Cardiac septum (tissue), 1 donor: ENCODE measurements at places on chromosomes 4 and X.

GRCh38 chr4:116088771-116089170, 975.4 kb upstream of the NDST4 start:
- DNase-seq = no peak

- DNase-seq = no peak
These were observed 13.0 kb downstream of the FGD1 start for GRCh38 chrX:54482839-54483593.

DNA sequence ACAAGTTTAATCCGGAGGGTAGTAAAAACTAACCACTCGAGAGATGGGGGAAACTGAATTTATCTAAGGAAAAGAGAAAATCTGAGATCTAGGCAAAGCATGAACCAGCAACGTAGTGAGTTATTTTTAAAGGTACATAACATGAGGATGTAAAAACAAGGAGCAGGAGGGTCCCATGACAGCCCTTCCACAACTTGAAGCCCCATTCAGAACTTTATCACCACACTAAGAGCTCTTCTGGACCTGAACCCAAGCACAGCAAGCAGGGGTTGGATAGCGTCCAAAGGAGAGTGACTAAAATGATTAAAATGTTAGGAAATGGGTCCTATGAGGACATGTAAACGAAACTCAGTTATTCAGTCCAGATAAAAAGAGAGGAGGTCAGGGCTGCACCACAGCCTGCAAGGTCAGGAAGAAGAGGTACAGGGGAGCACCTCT, 16.2 kb downstream of the SH3RF1 start:
- no peak for DNase-seq

DNA sequence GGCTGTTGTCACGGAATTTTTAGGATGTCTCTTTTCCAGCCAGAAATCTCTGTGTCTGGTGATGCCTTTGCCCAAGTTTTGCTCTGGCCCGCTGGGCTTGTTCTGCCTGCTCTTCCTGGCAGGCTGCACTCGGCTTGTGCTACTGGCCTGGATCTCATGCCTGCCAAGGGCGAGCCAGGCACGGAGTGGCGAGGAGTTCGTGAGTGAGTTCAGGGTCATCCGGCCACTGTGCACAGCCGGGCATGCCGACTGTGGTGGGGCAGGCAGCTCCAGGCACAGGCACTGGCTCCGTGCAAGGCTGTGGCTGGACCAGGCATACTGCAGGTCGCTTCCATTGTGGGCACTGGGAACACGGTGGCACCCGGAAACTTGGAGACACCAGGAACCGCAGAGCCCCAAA, 129.1 kb downstream of the ARHGAP10 start:
- no peak for DNase-seq

DNA sequence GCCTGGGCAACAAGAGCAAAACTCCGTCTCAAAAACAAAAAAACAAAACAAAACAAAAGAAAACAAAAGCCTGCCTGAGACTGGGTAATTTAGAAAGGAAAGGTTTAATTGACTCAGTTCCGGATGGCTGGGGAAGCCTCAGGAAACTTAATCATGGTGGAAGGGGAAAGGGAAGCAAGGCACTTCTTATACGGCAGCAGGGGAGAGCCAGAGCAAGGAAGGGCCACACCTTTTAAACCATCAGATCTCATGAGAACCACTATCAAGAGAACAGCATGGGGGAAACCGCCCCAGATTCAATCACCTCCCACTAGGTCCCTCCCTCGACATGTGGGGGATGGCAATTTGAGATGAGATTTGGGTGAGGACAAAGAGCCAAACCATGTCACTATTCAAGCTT, 122.2 kb downstream of the UBE2K start:
- no peak for DNase-seq
